ENCODE measurements at places on chromosomes 2 and 18.

- DNase-seq: no peak
Observed at GRCh38 chr2:40028792-40029488, 249.9 kb upstream of the THUMPD2 start.

GRCh38 chr18:60506682-60507081 lies 134.1 kb upstream of the MC4R start:
- DNase-seq: no peak

DNA sequence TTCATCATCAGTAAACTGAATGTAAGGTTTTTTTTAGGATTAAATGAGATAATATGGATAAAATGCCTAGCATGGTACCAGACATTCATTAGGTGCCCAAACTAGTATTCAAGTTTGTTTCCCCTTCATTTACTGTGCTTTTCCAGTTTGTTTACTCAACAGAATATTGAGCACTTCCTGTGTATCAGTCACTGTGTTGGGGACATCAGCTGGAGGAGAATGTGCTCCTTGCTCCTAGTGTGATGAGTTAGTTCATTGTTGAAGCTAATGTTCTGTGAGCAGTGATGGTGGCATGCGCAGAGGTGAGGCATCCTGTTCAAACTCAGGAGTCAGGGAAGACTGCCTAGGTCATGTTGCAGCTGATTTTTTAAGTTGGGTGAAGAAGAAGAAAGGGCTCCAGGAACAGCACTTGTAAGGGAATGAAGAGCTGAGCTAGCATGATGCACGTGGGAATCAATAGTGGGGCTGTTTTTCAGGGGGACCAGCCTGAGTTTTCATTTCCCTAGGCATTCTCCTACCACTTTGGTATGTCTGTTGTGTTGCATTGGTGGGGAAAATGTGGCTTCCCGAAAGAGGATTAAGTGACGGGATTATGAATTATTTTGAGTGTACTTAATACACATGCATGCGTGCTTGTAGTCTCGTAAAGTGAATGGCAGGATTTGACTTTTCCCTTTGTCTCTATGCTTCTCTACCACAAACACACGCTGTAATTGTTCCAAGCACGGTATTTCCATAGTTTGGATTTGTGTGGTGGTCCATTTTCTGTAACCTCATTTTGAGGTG lies 23.7 kb downstream of the TTLL4 start:
- DNase-seq: no peak

DNA sequence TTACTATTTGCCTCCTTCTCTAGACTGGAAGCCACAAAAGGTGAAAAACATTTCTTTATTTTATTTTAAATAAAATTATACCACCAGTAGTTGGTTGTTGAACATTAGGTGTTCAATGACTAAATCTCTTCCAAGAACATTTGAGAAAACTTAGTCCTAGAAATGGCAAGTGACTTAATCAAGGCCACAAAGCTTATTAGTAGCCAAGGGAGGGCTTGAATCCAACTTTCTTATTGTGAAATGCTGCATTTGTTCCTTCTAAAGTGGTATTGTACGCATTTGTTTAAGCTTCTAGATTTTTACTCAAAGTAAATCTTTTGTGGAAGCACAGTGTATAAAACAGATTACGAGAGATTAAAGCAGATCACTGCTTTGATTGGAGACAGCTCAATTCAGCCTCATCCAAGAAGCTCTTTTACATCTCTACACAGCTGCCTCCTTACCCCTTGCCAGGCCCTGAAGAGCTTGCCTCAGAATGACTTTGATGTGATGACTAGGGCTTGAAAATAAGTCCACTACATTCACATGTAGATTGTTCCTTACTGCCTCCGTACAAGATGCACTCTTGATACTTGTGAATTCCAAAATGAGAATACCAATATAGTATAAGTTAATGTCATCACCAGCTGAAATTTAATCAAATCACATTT lies 244.8 kb downstream of the XIRP2 start:
- no peak for DNase-seq

- DNase-seq: no peak
Observed at GRCh38 chr2:74890711-74891110, 56.8 kb downstream of the HK2 start.

DNA sequence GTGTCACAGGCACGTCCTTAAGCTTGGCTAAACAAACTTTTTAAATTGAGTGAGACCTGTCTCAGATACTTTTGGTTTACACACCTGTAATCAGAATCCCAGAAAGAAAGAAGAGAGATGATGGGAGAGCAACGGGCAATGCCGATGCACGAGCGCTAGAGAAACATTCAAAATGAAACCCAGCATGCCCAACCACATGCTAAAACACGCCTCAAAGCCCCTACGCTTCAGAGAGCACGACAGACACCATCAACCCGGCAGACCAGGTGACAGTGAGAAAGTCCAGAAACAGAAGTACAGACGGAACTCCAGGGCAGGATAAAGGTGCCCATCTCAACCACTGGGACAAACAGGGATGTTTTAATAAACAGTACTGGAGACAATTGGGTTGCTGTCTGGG lies 85.5 kb downstream of the HDAC4 start:
- DNase-seq: no peak

- DNase-seq: no peak
Observed at GRCh38 chr2:85457877-85458316, 39.4 kb downstream of the SH2D6 start.

- DNase-seq: no peak
Observed at GRCh38 chr2:439077-439476, 151.2 kb upstream of the ALKAL2 start.

GRCh38 chr2:25366629-25367028 lies 24.9 kb upstream of the DNMT3A start:
- no peak for DNase-seq

- DNase-seq: no peak
Observed at GRCh38 chr2:112108178-112108832, 29.9 kb upstream of the FBLN7 start.

DNA sequence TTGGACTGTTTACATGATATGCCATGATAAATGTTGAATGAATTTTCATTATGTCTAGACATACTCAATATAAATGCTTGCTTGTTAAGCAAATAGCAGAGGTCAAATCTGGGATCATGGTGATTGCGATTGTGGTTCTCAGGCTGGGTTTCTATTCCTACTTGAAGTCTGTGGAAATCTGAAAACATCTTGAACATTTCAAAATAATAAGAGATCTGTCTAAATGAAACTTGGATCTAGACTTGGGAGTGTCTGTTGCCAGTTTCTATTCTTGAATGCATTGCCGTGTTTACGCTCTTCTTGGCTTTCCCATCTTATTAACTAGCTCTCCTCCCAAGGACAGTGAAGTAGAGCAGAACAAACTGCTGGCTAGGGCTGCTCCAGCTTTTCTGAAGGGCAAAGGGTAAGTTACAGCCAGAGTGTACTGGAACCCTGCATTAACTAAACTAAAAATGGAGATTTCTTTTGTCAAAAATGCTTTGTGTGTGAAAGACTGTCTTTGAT lies 127.7 kb downstream of the DTNA start:
- DNase-seq: no peak

- DNase-seq: no peak
Observed at GRCh38 chr2:40432921-40433483, 18.9 kb downstream of the SLC8A1 start.

- no peak for DNase-seq
Observed at GRCh38 chr2:21317131-21317530, 193.4 kb downstream of the TDRD15 start.

GRCh38 chr2:114821055-114821454 lies 378.6 kb downstream of the DPP10 start:
- no peak for DNase-seq

DNA sequence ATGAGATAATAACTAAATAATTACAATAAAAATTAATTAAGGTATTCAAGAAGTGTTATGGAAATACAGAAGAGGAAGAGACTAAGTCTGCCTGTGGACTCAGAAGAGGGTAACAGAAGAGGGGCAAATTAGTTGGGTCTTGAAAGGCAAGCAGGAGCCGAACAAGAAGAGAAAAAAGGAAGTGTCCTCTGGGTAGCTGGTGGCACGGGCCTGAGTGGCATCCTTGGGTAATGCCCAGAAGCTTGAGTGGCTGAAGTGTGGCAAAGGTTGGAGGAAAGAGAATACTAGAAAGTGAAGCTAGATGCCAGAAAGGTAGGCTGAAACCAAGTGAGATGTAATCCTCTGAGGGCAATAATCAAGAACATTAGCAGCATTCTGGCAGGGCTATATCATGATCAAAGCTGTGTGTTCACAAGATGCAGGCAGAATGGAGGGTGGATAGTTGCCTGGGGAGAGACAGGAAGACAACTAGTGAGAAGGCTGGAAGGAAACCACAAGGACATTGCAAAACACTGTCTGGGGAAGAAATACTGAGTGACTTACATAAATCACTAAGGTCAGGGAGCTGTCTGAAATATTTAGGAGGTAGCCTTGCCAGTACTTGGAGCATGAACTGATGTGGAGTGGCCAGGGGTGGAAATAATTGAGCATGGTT lies 16.2 kb downstream of the DOCK10 start:
- no peak for DNase-seq

DNA sequence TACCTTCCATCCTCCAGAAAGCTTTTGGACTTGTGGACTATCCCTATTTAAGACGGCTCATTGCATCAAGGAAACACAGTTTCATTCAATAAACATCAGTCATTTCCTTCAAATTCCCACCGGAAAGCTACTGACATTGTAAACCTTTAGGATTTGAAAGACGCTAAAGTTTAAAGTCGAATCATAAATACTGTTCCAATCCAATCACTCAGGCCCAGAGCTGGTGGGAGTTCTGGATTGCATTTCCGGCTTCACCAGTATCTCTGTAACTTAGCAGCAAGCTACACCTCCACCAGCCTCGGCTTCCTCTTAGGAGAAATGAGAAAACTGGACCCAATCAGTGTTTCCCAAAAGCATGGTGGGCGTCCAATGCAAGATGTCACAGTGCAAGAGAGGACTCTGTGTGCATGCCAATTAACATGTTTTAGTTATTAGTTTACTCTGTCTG lies 1.6 kb downstream of the WDFY1 start:
- no peak for DNase-seq

- DNase-seq: no peak
Observed at GRCh38 chr2:95277246-95277906, 3.1 kb downstream of the PROM2 start.

- no peak for DNase-seq
Observed at GRCh38 chr18:76982038-76982437, 150.5 kb downstream of the MBP start.

GRCh38 chr2:168439536-168439935 lies 16.5 kb upstream of the CERS6 start:
- DNase-seq: no peak

DNA sequence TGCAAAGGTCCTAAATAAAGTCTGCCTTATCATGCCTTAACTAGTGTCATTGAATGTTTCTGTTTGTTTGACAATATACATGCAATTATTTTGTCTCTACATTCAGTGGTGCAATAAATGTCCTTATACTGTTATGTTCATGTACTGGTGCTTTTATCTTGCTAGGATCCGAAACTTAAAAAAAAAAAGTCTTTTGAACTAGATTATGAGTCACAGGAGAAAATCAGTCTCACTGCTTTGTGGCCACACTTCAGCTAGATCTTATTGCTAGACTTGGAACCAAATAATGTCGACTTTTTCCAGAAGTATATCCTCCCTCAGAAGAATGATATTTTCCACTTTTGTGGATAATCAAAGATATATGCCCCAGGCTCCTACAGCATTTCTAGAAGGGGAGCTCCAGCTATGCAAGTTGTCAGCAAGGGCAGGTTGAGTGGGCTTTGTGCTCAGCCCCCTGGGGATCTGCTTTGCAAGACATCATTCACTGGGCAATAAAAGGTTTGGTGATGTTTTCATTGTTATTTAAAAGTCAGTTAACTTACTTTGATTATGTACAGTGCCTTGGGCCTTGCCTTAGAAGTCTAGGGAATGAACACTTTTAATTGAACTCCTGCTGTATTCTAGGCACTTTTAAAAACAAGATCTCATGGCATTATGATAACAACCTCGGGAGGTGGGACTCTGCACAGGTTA lies 157.1 kb upstream of the LRRTM1 start:
- no peak for DNase-seq

DNA sequence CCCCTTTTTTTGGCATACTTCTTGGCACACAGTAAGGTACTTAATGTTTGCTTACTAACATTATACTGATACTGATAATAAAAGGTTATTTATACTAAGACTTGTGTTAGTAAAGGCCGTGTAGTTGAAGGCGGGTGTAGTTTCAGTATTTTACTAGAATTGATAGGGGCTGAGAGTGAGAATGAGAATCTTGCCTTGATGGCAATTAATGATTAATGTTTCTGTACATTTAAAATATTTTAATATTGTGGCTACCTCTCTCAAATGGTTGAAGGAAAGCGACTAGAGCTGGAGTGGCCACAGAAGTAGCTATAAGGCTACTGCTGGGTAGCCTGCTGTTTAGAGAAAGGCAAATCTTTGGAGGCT lies 29.3 kb downstream of the PELI1 start:
- no peak for DNase-seq

- DNase-seq: no peak
Observed at GRCh38 chr2:158667586-158667985, 127.5 kb upstream of the DAPL1 start.

DNA sequence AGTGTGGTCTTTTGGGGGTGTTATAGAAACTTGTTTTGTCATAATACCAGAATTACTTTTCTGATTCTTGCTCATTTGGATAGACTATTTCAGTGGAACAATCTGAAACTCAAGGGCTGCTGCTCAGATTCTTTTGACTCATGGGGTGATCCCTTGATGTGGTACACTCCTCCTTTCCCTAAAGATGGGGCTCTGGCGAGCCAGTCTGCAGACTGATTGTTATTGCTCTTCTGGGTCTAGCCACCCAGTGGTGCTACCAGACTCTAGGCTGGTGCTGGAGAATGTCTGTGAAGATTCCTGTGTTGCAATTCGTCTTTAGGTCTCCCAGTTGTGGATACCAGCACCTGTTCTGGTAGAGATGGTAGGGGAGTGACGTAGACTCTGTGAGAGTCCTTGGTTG lies 4.2 kb upstream of the MARS2 start:
- no peak for DNase-seq

DNA sequence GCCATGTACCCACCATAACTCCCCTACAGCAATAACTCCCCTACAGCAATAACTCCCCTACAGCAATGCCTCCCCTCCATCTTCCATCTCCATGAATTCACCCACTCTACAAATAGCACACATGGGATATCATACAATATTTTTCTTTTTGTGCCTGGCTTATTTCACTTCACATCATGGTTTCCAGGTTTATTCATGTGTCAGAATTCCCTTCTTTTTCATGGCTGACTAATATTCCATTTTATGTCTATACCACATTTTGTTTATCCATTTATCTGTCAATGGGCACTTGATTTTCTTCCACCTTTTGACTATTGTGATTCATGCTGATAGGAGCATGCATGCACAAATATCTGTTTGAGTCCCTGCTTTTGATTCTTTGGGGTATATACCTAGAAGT lies 178.3 kb downstream of the SMAD7 start:
- DNase-seq: no peak

DNA sequence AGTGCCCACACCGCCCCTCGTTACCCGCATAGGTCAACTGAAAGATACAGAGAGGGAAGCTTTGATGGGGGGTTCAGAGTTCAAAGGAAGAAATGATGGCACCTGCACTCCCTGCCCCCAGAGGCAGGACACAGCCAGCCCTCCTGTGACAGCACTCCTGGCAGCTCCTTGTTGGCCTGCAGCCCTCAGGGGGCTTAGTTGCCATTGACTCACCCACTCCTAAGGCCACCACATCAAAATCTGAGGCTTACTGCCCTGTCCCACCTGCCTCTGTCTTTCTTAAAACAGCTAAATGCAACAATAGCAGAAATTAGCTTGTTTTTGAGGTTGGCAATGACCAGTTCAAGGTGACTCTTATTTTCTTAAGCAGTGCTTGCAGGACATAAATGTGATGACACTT lies 31.6 kb upstream of the SLC35F6 start:
- no peak for DNase-seq

GRCh38 chr2:121689356-121689755 lies 40.1 kb upstream of the CLASP1 start:
- DNase-seq: no peak

GRCh38 chr18:41266204-41266603 lies 688.8 kb upstream of the PIK3C3 start:
- DNase-seq: no peak

Data from stimulated activated CD8-positive, alpha-beta memory T cell treated with anti-CD3 and anti-CD28 coated beads, Interleukin-4, amount 100 ng/mL, for 1 hour (primary cell).